ENCODE measurements at places on chromosomes 2 and 18.

DNA sequence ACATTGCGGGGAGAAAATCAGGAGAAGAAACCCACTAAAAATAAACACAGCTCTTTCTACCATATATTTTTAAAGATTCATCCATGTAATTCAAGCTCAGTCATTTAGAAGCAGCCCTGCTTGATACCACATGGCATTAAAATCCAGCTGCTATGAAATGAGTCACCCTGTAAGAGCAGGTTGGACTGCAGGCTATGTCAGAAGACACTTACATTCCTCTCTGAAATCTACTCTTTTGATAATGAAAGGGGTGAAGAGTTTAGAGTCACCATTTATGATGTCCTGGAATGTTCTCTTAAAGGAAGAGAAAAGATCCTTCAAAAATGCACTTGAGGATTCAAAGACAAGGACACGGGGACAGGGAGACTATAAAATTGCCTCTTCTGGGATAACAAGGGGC is 100.6 kb upstream of the APCDD1 start:
- DNase-seq: no peak

GRCh38 chr2:66251573-66251972 is 183.4 kb upstream of the MEIS1 start:
- no peak for DNase-seq

DNA sequence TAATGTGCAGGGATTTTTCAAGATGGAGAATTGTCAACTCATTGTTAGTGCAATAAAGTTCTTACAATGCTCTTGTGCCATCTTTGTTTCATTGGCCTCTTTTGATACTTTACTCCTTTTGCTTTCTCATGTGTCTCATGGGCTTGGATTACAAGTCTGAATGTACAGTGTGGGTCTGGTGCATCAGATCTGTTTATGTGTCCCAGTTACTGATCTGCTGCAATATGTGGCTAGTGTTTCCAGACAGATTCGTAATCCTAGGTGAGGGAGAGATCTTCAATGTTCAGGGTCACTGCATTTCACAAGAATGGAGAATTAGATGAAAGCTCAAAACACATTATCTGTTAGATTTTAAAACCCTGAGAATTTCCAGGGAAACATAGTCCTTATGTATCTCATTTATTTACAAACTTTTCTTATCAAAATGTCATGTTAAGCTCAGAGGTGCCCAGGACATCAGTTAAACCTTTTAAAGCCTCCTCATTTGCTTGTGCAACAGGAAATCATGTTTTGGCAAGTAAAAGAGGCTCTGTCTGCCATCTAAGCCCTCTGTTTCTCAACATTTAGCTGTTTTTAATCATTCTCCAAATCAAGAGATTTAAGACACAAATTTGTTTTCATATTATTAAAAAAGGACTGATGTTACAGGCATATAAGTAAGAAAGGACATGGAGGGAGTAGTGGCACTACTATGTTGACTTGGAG is 108.1 kb downstream of the NUP35 start:
- DNase-seq: no peak

GRCh38 chr2:241859436-241860183 is 916 bp upstream of the PDCD1 start:
- peak; percentile 66 for DNase-seq

GRCh38 chr2:112813280-112813966 is 23.2 kb downstream of the IL1B start:
- no peak for DNase-seq

DNA sequence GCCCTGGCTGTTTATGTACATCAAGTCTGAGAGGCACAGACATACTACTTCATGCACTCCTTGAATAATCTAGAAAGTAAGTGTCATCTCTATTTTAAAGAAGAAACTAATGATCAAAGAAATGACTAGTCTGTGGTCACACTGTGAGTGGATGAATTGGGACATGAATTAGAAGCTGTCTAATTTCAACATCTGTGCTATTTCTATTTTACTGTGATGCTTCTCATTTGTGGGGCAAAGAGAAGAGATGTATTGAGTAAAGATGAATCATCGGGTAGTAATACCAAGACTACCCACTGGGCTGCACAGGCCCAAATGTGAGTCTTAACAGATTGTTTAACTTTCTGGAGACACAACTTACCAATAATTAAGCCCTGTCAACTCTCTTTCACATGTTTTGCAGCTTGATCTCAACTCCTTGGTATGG is 42.4 kb upstream of the MTIF2 start:
- peak; percentile 92 for DNase-seq

DNA sequence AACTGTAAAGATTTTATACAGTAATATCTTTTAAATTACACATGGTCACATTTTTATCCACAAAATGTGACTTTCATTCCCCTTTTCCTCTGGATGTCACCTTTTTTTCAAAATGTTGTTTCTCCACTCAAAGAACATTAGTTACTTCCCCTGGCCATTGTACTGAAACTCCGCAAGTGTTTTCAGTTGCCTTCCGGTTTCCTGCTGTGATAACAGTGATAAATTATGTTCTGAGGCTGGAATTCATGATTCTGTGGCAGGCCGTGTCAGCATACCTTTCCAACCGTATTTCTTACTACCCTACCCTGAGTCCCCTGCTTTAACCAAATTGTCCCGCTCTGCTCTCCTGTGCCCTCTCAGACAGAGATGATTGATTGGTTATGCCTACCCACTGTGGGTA is 53.5 kb downstream of the MGAT5 start:
- DNase-seq: no peak

DNA sequence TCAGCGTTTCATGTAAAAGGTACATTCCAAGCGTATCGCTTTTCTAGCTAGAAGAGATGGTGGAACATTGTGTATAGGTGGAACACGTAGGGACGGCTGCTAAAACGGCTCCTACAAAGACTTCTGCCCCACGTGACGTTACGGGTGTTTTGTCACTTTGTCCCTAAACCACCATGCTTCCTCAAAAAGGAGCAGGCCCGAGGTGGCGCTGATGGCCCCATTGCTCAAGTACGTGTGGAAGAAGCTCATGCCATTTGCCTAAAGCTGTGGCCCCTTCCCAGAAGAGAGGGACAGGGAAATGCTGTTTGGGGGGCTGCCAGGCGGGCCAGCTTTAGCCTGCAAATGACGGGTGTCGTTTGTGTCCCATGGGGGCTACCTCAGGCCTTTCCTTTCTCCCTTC is 72.7 kb downstream of the TMEM247 start:
- no peak for DNase-seq

DNA sequence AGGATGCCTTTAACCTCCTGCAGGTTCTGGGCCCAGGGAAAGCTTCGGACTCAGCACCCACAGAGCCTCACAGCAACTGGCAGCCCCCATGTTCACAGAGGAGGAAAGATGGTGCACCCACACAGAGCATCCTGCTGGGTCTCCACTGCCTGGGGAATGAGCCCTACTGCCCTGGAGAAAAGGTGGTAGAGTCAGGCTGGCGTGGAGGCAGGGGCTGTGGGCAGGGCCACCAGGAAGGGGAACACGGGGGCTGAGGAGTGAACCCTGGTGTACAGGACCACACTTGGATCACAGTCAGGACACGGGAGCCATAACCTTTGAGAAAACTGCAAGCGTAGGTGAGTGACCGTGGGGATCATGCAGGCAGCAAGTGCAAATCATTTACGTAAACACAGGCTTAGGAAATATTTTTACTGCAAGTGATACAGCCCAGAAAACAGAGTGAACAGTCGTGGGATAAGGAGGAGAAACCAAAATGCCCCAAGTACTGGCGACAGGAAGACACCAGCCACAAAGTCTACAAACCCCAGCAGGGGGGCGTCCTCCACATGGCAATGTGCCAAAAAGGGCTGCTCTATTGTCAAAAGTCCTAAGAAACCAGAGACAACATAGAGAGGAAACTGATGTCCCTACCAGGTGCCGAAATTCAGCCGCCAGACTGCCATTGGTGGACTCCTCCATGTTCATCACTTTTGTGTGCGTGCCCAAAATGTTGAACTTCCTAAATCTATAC is 27.6 kb downstream of the STAT1 start:
- DNase-seq: no peak

DNA sequence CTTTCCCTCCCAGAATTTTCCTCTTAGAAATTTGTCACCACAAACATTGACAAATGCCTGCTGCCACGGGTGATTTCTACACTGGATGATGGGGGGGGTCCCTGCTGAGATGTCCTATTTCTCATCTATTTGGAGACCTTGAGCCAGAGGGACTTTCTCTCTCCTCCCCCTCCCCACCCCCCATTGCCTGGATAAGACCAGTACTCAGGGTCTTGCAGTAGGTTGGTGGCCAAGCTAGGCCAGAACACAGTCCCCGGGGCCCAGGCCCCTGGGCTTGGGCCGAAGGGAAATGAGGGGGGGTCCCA is 560 bp upstream of the DUSP2 start:
- DNase-seq: no peak

DNA sequence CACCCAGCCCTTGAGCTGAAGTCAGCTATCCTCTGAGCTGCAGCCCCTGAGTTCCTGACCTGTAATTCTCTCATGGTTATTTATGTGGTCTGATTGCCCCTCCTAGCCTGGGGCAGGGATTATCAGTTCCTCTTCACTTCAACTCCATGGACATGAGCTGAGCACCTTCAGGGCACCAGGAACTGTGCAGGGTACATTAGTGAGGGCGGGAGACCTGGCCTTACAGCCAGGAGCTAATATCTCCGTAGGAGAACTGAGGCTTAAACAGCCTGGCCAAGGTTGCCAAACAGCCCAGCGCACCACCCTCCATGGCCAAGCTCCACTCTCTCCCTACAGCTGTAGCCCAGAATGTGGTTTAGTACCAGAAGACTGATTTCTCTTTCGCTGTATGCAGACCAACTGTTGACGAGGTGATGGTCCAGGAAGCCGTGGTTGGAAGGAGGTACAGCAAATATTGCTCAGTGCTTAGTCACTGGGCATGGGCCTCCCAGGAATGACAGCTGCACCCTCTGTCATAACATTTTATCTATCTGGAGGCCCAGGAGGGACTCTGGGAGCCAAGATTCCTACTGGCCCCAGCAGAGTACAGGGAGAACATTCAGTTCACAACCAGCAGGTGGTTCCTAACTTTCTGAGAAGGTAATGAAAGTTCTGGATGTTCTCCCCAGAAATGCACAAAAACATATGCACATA is 228.7 kb upstream of the SIX2 start:
- DNase-seq: no peak

DNA sequence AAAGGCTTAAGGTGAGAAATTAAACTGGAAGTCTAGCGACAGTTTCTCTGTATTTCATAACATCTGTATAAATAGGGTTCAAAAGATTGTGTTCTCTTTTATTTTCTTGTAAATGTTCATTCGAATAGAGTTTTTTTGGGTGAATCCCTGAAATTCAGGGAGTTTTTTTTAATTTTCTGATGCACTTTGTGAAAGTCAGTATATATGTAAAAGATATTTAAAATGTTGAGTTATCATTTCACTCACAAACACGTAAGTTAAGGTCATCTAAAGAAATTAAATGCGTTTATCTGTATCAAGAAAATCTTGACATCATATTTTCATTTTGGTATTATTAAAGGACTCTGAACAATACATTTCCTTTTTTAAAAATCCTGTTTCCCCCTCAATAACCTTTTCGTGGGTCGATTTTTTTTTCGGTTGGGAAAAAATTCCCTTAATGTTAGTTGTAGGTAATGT is 3.4 kb downstream of the SP9 start:
- DNase-seq: no peak

- DNase-seq: no peak
Measured at GRCh38 chr2:219292616-219293015, 13.4 kb downstream of the DNAJB2 start.

DNA sequence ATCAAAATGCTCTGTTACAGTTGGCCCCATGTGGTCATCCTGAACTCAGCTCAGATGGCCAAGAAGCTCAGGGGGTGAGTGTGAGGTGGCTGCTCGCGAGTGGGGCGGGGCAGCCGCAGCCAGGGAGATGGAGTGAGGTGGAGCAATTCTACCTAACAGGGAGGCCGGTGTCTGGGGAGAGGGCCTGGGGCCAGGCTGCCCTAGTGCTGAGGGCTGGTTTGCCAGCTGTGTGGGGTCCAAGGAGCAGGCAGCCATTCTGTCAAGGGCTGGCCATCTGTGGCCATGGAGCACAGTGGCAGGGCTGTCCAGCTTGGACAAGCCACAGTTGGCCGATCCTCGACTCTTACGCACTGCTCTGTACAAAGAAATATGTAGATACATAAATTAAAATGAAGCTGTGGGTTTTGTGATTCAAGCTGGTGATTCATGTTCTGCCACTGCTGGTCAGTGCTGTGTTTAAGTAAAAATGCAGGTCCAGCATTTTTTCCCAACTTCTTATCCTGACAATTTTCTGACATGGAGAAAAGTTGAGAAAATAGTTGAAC is 82.1 kb downstream of the HS6ST1 start:
- no peak for DNase-seq

- no peak for DNase-seq
Measured at GRCh38 chr2:136392897-136393505, 275.1 kb upstream of the CXCR4 start.

- no peak for DNase-seq
Measured at GRCh38 chr2:166637051-166637450, 143.0 kb upstream of the SCN7A start.

- no peak for DNase-seq
Measured at GRCh38 chr2:71008342-71008741, 13.7 kb upstream of the TEX261 start.

DNA sequence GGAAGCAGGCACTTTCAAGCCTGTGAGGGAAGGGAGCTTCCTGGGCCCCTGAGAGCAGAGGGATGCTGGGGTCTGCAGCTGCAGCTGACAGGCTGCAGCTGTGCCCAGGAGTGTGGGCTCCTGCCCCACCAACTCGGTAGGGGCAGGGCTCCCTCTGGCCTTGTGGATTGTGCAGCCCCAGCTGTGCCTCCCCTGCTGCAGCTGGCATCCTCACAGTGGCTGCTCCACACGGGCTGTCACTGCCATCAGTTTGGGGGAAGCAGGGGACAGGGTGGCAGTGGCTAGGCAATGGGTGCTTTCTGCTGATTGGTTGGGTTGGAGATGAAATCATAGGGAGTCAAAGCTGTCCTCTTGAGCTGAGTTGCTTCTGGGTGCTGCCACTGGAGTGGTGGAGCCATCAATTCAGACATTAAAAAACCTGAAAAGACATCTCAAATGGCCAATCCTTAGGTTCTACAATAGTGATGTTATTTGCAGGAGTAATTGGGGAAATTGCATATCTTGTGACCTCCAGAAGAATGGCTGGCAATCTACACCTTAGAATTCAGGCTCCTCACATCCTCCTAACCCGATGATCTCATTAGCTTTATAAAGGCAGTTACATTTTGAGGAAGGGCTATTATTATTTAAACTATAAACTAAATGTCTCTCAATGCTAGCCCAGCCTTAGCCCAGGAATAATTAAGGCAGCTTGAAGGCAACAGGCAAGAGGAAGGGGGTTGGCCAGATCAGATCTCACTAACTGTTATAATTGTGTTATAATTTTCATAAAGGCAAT is 41.3 kb downstream of the FAM171B start:
- DNase-seq: no peak

Measured in activated CD4-positive, alpha-beta T cell treated with anti-CD3 and anti-CD28 coated beads, Interleukin-2, amount 50 U/mL, for 16 hours (primary cell).